ENCODE measurements at places on chromosomes 4 and X. TPM values are rescaled to one million over a fixed set of nuclear protein-coding genes. Genes with fewer than 3 reads are reported as not detected.

The STATH gene
- total RNA-seq: not detected

The PCSK1N gene
- total RNA-seq: 21.3 TPM

The VCX3A gene
- not detected for total RNA-seq

The AMBN gene
- total RNA-seq: not detected

The TIGD4 gene
- total RNA-seq: 0.92 TPM

The CUL4B gene
- 36.1 TPM for total RNA-seq

The SLC25A43 gene
- total RNA-seq: 4.3 TPM

The CHRNA9 gene
- not detected for total RNA-seq

The PPA2 gene
- total RNA-seq: 82.0 TPM

The KLB gene
- not detected for total RNA-seq

The EVC2 gene
- total RNA-seq: 7.1 TPM

The EREG gene
- 5.7 TPM for total RNA-seq

The SYNPO2 gene
- 735 TPM for total RNA-seq

The MAGEA8 gene
- not detected for total RNA-seq

The FRMD7 gene
- 0.12 TPM for total RNA-seq

The BMP3 gene
- total RNA-seq: 0.32 TPM

The ADGRG2 gene
- 12.5 TPM for total RNA-seq

GRCh38 chr4:150280081-150280895 lies 202.0 kb downstream of the DCLK2 start:
- DNase-seq: no peak

DNA sequence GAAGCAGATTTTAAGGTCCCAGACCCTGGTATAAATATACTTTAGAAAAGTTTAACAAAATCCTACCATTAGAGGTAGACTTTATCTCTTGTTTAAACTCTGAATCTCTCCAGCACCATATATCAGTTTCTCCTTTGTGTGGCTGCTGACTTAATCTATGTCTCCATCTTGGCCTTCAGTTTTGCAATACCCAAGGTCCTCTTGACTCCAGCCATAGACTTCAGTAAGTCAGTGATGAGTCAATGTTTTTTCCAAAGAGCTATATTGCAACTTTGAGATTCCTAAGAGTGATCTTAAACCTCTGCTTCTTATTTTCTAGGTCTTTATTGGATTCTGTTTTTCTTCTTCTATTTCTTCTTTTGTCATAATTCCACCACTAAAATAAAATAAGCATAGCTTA lies 50.8 kb upstream of the ADGRL3 start:
- no peak for DNase-seq

DNA sequence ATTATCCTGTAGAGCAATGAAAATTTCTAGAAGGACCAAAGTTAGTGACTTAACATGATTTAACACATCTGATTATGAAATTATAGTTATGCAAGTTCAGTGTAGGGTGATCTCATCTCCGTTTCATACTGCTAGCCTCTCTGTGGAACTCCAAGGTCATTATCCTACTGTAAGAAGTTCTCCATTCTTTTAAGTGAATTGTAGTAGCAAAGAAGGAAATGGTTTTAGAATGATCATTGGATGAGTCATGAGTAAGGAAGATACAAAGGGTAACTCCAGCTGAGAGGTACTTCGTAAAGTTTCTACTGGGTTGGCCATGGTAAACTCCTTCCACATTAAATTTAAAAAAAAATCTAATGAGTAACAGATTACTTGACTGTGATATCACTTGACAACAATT lies 215.0 kb upstream of the GIMD1 start:
- no peak for DNase-seq

DNA sequence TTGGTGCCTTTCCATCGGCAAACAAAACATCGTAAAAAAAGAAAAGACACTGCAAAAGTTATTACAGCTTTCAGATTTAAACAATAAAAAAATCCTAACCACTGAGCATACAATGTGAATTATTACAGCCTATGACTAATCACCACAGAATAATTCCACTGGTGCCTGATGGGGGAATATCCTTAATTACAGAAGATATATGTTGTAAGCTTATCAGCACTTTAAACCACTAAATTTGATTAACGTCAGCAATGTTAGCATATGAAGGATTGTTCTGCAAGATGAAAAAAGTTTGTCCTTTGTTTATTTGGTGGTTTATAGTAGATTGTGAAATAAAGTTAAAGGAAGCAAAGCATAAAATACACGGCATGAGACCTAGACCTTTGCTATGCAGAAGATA lies 210.2 kb upstream of the ADAMTS3 start:
- no peak for DNase-seq

GRCh38 chr4:16438986-16439385 lies 212.7 kb upstream of the TAPT1 start:
- DNase-seq: no peak

- no peak for DNase-seq
Measured at GRCh38 chr4:112736718-112737135, 99.8 kb downstream of the LARP7 start.

DNA sequence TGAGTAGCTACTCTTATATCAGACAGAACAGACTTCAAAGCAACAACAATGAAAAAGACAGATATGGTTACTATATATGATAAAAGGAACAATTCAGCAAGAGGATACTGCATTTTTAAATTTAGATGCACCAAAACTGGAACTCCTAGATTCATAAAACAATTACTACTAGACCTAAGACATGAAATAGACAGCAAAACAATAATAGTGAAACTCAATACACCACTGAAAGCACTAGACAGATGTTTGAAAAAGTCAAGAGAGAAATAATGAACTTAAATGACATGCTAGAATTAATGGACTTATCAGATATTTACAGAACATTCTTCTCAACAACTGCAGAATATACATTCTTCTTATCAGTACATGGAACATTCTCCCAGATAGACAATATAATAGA lies 99.5 kb upstream of the ITM2A start:
- DNase-seq: no peak

DNA sequence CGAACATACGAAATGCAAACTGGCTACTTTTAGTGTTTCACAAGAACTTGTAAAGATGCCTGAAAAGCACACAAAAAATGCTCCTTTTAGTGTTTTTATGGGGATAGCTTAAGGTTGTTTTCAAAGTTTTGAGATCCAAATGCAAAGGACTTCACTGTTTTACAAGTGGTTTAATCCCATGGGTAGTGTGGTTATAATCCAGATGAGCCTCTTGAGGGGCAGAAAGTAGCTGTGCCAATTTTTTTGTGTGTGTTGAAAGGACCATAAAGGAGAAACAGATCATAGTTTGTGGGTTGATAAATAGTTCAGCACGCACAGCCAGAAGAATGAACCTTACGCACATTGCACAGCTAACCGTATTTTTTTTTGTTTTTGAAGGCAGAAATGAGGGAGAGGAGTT lies 126.9 kb upstream of the GIMD1 start:
- no peak for DNase-seq

DNA sequence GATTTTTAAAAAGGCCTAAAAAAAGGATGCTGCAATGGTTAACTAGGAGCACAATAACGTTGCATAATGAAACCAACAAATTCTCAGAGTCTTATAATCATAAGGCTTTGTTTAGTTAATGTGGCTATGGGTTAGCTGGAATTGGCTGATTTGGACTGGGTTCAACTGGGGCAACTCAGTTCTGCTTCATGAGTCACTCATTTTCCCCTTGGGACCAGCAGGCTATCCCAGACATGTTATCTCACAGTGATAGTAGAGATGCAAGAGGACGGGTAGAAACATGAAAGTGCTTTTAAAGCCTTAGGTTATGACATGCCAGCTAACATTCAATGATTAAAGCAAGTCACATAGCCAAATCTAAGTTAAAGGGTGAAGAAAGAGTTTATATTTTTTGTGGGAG lies 189.2 kb upstream of the GK2 start:
- no peak for DNase-seq

- DNase-seq: no peak
Measured at GRCh38 chrX:39961441-39961840, 136.3 kb downstream of the BCOR start.

- DNase-seq: peak; percentile 50
Measured at GRCh38 chrX:8783097-8783713, 18.0 kb downstream of the FAM9A start.

GRCh38 chr4:17814140-17814539 lies 3.4 kb downstream of the NCAPG start:
- no peak for DNase-seq

DNA sequence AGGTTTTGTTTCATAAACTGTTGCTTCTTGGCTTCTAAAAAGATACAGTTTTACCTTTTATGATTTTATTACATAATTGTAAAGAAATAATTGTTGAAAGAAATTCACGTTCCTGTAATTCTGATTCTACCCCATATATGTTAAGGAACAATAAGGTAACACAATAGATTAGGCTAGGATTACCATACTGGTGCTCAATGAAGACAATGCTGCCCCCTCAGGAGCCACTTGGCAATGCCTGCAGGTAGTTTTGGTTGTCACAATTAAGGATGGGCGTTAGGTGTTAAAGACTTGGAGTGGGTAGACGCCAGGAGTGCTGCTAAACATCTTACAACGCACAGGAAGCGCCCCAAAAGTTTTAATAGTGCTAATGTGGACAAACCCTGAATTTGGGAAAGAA lies 133.2 kb downstream of the NLGN4X start:
- no peak for DNase-seq

- no peak for DNase-seq
Measured at GRCh38 chr4:76210452-76210851, 3.2 kb downstream of the SCARB2 start.

DNA sequence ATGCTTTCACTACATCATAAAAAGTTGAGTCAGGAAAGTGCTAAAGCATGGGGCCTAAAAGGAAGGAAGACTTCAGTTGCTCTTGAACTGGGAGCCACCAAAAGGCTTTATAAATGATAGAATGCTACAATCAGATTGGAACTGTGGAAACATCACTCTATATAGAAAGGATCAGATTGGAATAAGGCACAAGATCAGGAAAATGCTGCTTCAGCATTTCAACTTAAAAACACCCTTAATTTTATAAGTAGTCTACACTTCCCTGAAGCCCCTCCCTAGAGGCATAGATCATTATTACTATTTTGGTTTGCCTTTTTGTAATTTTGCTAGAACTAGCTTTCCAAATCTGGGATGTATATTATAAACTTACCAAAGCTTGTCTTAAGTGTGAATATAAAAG lies 170.7 kb downstream of the FANCB start:
- no peak for DNase-seq

DNA sequence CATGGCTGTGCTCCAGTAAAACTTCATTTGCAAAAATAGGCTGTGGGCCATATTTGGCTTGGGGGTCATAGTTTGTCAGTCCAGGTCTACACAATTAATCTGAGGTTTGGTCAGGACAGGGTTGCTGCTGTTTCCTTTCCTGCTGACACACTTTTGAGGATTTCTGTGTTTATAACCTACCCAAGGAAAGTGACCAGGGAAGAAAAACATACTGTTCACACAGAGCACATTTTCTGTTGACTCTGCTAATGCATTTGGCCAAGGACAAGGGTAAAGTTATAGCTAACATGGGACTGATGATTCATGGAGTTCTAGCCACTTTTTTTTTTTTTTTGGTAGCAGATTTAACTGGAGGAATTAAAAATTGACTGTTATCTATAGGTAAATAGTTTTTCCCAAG lies 43.9 kb upstream of the GEMIN8 start:
- no peak for DNase-seq

DNA sequence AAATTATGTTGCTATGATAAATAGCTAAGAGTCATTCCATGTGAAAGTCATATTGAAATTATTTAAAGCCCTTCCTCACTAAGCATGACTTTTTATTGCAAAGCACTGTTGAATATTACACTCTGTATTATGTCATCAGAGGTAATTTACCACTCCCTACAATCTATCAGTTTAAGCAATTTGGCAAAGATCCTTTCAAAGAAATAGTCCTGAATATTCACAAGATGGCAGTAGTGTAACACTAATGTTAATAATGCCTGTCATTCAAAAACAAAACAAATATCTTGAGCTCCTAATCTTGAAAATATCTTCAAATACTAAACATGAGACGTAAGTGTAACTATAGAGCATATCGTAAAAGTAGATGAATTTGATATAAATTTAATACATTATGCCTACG lies 208.6 kb upstream of the TECRL start:
- DNase-seq: no peak

DNA sequence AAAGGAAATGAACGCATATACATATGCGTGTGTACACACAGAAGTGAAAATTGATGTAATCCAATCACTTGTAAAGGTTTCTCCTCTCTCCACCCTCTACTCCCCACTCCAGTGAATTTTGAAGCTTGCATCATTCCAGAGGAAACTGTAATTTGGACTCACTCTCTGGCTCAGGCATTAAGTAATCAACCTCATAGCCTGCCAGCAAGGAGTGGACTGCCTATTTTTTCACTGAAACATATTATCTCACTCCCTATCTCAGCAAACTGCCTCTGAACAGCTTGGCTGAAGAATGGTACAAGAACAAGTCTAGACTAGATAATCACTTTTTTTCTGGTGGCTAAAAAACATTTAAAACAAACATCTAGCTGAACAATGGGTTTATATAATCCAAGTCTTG lies 124.2 kb downstream of the C4orf51 start:
- no peak for DNase-seq

DNA sequence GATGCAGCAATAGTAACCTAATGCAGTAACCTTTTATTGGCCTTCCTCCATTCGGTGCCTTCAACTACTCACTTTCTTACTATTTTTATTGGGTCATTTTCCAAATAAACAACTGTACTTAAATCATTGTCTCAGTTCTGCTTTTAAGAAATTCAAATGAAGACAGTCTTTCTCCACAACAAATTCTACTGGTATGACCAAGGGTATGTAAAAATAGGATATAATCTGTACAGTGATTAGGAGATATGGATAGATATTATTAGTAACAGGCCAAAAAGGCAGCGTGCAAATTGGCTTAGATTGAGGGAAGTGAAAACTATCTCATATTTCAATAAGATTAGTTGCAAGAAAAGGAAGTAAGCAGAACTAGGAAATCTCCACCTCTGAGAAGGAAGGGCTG lies 177.4 kb upstream of the PPP1R2C start:
- no peak for DNase-seq

DNA sequence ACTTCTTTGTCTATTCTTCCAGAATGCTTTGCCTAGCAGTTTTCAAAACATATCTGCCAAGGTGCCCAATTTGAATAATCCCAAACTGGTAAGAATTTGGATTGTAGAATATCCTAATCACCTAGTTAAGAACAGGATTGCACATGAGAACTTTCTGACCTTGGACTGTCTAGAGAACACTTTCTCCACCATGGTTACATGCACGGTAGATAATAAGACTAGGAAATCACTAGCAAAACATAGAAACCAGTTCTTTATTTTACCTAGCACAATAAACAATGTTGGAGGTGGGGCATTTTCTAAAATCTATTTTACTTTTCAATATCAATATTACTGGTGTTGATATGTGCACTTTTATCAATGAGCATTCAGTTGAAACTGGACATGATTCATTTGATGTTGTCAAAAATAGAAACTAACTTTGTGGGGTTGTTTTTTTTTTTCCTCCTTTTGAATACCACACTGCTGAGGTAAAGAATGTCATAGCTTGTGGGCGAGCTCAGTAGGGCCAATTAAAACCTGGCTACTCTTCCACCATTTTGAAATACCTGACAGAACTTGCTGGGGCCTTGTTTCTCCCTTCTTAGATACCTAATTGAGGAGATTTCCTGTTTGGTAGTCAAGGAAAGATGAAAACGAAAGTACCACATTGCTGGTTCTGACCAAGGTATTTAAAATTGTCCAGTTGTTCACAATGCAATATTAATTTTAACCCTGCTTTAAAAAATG lies 10.4 kb downstream of the MID1IP1 start:
- no peak for DNase-seq

- no peak for DNase-seq
Measured at GRCh38 chrX:51144828-51145442, 187.7 kb upstream of the NUDT10 start.

- DNase-seq: no peak
Measured at GRCh38 chr4:147198411-147199051, 252.9 kb upstream of the TTC29 start.

GRCh38 chr4:181193131-181193930 lies 1049.9 kb upstream of the TENM3 start:
- no peak for DNase-seq
